ENCODE measurements at places on chromosomes 1 and 21.

GRCh38 chr1:174156437-174156836 is 2.9 kb upstream of the RABGAP1L start:
- no peak for DNase-seq

DNA sequence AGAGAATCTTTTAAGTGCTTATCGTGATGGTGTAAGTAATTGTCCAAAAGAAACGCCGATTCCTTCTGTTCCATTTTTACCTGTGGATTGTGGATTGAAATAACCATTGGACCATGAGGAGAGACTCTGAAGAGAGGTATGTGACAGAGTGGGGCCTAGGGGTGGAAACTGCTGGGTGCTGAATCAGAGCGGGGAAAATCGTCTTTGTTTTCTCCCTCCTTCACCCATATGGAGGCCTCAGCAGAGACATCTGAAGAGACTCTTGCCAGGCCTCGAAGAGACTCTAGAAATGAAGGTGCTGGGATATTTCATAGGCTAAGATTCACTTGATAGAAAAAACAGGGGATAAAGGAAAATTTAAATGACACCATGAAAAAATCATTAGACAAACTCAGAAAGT is 1327.0 kb downstream of the BRINP3 start:
- DNase-seq, result no peak

GRCh38 chr1:247078258-247079140 is at the start of gene ZNF670:
Gene ZNF670, minus strand, starts transcription at chr1:247078811. Its CDS starts 215 bp downstream, at chr1:247078596.
- DNase-seq, result peak; percentile 89

GRCh38 chr21:24375201-24375600 is 1232.1 kb downstream of the MRPL39 start:
- no peak for DNase-seq

GRCh38 chr1:71053146-71053545 is 5.5 kb upstream of the PTGER3 start:
- no peak for DNase-seq

Measured in fibroblast of the aortic adventitia (primary cell).